Activated CD4-positive, alpha-beta T cell treated with anti-CD3 and anti-CD28 coated beads, Interleukin-2, Interleukin-4, amounts not matched to agents 100 ng/mL and 50 ng/mL, durations not matched to agents 16 hours and 8 hours (primary cell): ENCODE measurements at places on chromosomes 6 and 20.

DNA sequence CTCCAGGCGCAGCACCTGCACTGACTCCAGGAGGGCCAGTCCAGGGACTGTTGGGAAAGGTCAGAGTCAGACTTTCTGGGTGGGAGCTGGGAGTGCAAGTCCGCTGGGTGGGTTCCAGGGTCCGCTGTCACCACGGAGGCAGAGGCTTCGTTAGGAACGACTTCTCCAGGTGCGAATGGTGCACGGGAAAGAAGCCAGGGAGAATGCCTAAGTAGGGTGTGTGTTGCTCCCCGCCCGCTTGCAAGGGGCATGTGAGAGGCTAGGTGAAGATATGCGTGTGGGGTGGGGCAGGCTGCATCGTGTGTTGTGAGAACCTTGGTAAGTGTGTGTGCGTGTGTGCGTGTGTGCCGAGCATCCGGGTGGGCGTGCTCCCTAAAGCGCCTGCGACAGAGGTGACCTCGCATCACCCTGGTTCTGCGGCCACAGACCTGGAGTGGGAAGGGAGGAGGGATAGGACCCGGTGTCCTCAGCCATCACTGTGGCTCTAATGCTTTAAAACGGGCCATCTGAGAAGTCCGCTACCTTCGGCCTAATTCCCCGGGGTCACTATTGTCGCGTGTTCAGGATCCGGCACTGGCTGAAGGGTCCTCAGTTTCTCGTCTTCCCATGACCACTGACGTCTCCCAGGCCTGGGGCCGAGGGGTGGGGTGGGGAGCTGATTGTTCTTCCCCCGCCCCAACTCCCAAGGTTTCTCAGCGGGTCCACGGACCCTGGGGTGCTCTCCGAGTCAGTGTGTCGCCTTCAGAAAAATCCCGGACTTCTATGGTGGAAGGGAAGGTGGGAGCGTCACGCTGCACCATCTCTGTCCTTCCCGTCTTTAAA, 6.1 kb downstream of the SLC32A1 start:
- DNase-seq: no peak

GRCh38 chr6:108083349-108083748, 8.8 kb upstream of the OSTM1 start:
- no peak for DNase-seq

DNA sequence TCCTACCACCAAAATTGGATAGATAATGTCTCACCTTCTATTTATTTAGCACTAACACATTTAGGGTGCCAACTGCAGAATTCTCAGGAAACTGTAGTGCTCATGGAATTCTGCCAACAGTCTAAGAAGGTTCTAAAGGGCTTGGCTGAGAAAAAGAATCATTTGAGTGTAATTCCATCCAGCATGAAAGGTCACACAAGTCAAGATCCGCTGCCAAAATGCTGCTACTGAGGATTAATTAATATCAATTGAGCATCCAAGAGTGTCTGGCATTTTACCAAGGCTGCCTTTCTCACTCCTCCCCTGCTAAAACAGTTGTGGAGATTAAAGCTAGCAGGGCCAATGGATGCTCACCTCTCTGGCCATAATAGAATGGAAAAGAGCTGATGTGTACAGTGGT, 112.7 kb downstream of the FHL5 start:
- DNase-seq: no peak

- no peak for DNase-seq
These were observed 595 bp upstream of the SRF start for GRCh38 chr6:43170417-43170930.

DNA sequence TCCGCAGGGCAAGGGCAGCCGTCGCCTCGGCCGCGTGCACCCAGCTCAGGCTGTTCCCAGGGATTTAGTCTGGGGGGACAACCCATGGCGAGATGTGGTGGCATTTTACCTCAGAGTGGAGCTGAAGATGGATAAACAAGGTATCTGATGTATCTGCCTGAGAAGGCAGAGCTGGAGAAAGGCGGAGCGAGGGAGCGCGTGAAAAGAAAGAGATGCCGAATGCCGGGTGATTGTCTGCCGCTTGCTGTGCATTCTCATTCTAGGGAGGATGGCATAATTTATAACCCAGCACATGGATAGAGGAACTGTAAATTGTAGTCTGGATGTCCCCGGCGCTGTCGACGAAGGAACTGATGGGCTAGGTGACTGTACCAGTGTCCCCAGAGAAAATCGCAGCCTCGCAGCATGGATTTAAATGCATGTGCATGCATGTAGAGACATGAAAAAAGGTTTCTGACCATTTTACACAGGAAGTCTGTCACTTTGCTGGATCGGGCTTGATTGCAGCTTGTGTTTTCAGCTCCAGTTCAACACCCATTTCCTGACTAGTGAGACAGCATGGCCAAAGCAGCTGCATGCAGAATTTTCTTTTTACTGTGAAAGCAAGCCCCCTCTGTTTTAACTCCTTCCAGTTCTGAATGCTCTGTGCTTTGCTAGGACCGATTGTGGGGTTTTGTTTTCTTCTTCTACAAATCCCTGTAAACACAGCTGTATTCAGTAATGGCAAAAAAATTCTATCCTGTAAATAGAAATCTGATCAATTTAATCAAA, 149.7 kb downstream of the PRL start:
- no peak for DNase-seq

DNA sequence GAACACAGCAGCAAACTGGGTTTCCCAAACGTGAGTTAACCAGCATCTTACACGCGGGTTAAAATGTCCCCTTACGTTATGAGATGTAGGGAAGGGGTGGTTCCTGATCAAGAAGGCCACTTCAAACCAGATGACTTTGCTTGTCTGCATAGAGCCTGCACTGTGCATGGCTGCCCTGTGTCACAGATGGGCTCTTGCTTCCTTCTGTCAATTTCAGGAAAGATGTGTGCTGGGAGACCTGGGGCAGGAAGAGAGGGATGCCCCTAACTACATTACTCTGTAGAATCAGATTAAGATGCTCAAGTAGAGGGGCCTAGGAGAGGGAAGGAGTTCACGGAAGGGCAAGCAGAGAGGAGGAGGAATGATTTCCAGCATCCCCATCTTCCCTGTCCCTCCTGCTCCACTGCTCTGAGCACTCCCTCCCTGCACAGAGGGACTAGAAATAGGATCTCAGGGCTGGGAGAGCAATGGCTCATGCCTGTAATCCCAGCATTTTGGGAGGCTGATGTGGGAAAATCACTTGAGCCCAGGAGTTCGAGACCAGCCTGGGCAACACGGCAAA, 63.5 kb upstream of the ZMYND8 start:
- no peak for DNase-seq

DNA sequence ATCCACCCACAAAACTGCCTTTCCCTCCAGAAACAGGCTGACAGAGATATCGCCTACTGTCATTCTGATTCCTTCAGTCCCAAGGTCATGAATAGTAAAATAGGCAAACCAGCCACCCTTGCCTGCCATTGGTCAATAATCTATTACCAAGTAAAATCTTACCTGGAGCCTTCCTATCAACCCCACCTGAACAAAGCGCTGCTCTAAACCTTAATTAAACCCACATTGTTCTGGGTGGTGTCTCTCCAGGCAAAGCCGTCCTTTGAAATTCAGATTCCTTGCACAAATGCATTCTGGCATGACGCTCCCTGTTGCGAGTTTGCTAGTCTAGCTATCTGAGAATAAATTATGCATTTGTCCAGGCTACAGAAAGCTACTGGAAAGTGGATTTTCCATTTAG, 291.6 kb upstream of the ECI2 start:
- no peak for DNase-seq

DNA sequence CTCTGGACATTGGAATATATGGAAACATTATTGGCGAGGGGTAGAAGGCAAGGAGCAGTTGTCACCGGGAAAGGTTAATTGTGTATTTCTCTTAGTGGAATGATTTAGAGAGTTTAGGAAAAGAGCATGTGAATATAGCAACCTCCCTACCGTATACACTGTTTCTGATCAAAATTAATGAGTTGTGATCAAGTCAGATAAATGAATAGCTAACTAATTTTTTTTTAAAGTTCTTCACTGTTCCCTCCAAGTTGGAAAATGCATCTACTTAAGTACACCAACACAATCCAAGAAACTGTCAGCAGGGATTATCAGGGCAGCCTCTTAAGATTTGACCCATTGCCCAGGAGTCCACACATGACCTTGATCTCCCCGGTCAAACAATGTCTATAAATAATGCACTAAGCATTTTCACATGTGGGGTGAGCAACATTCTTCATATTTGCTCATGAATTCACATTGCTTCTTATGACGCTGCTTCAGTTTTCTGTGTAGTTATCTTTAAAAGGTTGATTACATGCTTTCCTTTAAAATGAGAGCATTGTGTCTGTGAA, 680.8 kb upstream of the NRSN1 start:
- no peak for DNase-seq

GRCh38 chr6:142058551-142059290, 74.0 kb upstream of the GJE1 start:
- DNase-seq: no peak

DNA sequence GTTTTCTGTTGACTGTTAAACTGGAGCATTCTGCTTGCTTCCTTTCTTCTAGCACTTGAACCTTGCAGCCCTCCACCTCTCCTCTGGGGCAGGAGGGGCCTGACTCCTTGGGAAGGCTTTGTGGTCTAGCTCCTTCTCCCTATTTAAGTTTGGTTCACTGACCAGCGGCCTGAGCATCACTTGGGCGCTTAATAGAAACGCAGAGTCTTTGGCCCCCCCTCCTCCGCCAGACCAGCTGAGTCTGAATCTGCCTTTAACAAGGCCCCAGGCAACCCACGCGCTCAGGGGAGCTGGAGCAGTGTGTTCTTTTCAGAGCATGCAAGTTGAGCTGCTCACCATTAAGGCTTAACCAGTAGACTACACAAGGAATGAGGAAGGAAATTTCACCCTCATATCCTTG, 225.7 kb downstream of the NRN1 start:
- no peak for DNase-seq

DNA sequence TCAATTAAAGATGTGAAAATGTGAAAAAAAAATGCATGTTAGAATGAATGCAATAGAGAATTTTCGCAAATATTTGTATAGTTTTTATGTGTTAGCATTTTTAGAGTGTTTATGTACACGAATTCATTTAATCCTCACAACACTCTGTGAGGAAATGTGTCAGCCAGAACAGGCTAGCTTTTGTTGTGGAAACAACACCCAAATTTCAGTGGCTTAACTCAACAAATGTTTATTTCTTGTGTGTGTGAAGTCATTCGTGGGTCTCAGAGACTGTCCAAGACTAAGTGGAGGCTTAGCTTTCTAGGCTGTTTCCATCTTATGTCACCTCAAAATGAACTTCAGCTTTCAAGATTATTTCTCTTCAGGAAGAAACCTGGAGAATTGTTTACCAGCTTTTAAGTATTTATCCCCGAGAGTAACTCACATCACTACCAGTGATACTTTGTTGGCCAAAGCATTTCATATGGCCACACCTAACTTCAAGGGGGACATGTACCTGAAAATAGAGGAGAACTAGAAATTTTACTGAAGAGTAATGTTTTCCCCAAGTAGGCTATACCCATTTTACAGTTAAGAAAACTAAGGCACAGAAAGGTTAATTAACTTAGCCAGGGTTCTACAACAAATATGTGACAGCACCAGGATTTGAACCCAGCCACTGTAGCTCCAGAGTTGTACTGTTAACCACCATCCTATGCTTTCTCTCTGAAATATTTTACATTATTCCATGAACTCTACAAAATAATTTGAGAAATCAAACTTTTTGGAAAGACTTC, 306.1 kb downstream of the QKI start:
- no peak for DNase-seq

- DNase-seq: no peak
These were observed 157.7 kb upstream of the MMS22L start for GRCh38 chr6:97440590-97441176.

DNA sequence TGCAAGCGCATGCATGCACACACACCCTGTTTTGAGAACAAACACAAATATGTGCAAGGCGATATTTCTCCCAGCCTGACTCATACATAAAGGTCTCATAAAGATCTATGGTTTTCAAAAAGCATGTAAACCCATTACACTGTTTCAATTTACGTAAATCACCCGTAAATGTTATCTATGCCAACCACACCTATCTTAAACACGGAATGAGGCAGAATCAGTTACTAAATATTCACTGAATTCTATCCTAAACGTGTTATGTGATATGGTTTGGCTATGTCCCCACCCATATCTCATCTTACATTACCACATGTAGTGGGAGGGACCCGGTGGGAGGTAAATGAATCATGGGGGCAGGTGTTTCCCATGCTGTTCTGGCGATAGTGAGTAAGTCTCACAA, 621.6 kb downstream of the KIF16B start:
- DNase-seq: no peak

DNA sequence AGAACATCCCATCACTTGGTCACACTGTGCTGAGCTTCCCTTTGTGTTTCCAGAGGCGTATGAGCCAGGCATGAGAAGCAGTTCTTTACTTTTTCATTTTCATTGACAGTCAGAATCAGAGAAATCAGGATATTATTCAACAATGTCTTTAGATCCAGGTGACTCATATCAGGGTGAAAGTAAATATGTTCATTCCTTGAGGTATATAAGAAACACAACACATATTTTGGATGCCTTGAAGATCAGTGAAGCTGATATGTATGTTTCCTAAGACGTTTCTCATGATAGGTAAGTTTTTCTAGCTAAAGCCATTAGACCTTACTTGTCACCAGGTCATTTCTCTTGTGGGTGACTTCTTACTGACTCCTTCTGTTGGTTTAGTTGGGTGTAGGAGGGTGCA, 505.6 kb downstream of the CDH26 start:
- DNase-seq: no peak

DNA sequence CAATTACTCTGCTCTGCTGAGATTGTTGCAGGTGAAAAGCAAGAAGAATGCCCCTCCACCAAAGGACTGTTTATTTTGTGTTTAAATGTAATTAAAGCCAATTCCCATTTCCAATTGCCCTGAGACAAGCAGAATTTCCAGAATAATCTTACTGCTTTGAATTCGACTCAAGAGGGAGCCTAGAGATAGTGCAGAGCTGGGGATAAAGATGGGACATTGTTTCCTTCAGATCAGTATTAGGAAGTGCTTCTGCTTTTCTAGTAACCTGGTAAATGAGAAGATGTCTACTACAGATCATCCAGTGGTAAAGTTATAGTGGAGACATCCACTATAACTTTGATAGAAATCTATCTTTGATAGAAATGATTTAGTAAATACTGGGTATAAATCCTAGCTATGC, 326.9 kb downstream of the UBE3D start:
- DNase-seq: no peak

DNA sequence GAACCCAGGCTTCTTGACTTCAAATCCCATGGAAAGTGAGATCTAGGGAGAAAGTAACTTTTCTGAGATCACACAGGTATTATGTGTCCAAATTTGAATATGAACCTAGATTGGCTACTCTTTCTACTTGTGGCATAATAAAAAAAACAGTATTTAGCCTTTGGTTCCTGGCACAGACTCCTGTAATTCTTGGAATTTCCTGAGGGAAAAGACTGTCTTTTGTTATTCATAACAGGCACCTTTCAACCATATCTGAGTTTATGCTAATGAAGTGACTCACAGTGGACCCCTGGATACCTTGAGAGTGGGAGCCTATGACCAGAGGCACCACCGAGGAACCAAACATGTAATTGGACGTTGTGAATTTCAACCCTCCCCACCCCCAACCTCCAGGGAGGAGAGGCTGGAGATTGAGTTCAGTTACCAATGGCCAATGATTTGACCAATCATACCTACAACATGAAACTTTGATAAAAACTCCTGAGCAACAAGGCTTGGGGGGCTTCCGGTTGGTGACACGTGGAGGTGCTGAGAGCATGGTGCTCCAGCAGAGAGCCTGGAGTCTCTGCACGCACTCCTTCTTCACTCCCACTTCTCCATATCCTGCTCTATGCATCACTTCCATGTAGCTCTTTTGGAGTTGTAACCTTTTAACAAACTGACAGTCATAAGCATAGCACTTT, 48.8 kb downstream of the LAMA4 start:
- no peak for DNase-seq

GRCh38 chr6:77511860-77512259, 48.6 kb upstream of the HTR1B start:
- no peak for DNase-seq
